ENCODE measurements at places on chromosomes 12 and 14.

GRCh38 chr14:32977913-32978312 is 39.2 kb downstream of the NPAS3 start:
- DNase-seq, result no peak

- no peak for DNase-seq
These were observed 25.1 kb downstream of the MOK start for GRCh38 chr14:102279688-102280348.

- no peak for DNase-seq
These were observed 5.8 kb upstream of the HOXC12 start for GRCh38 chr12:53948650-53949593.

- no peak for DNase-seq
These were observed 28.6 kb upstream of the PPM1H start for GRCh38 chr12:62963486-62964041.

GRCh38 chr12:89309440-89309802 is 42.9 kb downstream of the DUSP6 start:
- no peak for DNase-seq

GRCh38 chr12:116373572-116374206 is 96.2 kb upstream of the MED13L start:
- no peak for DNase-seq

GRCh38 chr12:79420146-79420618 is 270.6 kb downstream of the PAWR start:
- DNase-seq, result no peak

DNA sequence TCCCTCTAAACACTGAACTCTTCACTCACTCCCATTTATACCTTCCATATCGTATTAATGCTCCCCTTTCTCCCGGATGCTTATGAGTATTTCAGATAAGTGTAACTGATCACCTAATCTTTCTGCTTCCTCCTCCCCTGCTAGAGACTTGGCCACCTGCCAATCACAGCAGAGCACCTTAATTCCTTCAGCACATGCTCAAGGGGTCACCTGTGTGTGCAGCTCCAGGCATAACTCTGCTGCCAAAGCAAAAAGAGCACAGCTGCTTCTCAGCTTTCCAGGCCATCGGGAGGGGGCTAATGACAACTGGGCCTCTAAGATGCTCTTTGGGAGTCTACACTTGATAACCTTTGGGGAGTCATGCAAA is 106.9 kb upstream of the DYRK2 start:
- no peak for DNase-seq

Data from GM13976 (cell line).